Stimulated activated CD4-positive, alpha-beta T cell treated with anti-CD3 and anti-CD28 coated beads, Interleukin-1b, Interleukin-23, amount 100 ng/mL, for 24 hours (primary cell): ENCODE measurements at places on chromosomes 13 and 19.

- DNase-seq = no peak
Measured at GRCh38 chr19:35559281-35559659, 4.2 kb downstream of the ATP4A start.

GRCh38 chr13:24110011-24110410, 50.5 kb upstream of the SPATA13 start:
- DNase-seq = no peak

DNA sequence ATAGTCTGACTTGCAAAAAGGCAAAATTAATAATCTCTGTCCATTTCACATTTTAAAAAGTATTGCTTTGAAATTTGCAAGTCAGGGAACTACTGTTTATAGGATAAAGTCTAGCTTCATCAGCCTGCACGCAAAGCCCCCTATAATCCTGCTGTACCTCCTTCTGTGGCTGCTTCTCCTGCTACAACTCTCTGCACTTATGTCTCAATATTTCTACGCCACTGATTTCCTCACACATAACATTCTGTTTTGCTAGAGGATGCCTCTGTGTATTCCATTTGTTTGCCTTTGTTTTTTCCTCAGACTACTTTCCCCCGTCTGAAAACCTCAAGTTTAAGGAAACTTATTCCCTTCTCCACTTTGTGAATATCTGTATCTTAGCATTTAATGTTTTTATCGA, 389.9 kb downstream of the RFC3 start:
- DNase-seq = no peak

- DNase-seq = no peak
Measured at GRCh38 chr19:50638600-50638999, 1.1 kb downstream of the SYT3 start.

- no peak for DNase-seq
Measured at GRCh38 chr13:73987618-73988017, 146.6 kb downstream of the KLF12 start.

GRCh38 chr13:73556128-73556527, 497.3 kb downstream of the KLF5 start:
- no peak for DNase-seq

- DNase-seq = no peak
Measured at GRCh38 chr13:71285700-71286099, 581.3 kb downstream of the DACH1 start.
